Fibroblast of pulmonary artery (primary cell): ENCODE measurements at places on chromosomes 13 and 19.

- no peak for DNase-seq
Observed at GRCh38 chr19:29275266-29275665, 62.3 kb upstream of the UQCRFS1 start.

DNA sequence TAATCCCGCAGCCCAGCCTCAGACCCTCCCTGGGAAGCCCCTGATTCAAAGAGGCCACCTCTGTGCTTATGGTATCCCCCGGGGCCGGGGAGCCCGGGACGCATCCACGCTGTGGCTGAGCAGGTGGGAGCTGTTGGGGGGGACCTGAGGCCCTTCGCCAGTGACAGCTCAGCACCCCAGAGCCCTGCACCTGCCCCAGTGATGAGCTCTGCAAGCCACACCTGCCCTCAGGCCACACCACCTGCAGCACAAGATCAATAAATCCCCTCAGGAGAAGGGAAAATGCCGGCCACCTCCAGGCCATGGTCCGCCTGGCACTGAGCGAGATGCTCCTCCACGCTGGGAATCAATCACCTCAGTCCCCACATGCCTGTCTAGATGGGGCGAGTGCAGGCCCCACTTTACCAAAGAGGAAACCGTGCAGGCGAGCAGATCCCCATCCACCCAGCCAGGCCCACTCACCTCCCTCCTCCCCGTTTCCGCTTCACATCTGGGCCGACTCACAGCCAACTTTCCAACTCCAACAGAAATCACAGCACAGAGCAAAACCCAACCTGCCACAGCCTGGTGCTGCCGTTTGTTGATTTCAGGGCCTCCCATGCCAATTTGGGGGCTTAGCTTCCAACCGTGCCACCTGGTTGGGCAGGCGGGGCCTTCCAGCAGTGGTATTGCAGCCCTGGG, 12.8 kb downstream of the MOB3A start:
- DNase-seq: no peak

DNA sequence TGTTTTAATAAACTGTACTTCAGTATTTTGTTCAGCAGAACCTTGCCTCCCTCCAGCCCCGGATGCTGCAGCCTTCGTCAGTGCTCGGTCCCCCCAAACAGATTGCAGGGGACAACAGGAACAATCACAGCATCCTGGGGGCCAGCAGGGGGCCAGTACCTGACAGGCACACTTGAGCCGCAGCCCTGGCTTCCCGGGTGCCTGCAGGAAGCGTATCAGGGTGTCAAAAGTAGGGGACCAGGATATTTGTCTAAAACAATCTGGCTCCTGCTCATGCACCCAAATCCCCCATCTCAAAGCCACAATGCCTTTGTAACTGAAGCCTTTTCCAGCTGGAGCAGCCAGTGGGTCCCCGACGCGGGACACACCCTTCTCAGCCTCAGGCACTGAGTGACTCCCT, 167.5 kb upstream of the TSHZ3 start:
- DNase-seq: no peak

DNA sequence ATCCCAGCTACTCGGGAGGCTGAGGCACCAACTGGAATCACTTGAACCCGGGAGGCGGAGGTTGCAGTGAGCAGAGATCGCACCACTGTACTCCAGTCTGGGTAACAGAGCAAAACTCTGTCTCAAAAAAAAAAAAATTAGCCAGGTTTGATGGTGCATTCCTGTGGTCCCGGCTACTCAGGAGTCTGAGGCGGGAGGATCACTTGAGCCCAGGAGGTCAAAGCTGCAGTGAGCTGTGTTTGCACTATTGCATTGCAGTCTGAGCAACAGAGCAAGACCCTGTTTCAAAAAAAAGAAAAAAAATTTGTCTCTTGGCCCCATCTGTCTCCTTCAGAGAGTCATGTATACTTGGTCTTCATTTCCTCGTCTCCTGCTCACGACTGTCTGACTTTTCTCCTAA, 1.6 kb downstream of the CCDC97 start:
- no peak for DNase-seq

DNA sequence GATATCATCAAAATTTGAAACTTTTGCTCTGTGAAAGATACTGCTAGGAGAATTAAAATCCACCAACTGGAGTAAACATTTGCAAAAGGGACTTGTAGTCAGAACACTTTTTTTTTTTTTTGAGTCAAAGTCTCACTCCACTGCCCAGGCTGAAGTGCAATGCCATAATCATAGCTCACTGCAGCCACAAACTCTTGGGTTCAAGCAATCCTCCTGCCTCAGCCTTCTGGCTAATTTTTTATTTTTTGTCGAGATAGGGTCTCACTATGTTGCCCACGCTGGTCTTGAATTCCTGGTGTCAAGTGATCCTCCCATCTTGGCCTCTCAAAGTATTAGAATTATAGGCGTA, 9.7 kb downstream of the ELAVL1 start:
- no peak for DNase-seq

DNA sequence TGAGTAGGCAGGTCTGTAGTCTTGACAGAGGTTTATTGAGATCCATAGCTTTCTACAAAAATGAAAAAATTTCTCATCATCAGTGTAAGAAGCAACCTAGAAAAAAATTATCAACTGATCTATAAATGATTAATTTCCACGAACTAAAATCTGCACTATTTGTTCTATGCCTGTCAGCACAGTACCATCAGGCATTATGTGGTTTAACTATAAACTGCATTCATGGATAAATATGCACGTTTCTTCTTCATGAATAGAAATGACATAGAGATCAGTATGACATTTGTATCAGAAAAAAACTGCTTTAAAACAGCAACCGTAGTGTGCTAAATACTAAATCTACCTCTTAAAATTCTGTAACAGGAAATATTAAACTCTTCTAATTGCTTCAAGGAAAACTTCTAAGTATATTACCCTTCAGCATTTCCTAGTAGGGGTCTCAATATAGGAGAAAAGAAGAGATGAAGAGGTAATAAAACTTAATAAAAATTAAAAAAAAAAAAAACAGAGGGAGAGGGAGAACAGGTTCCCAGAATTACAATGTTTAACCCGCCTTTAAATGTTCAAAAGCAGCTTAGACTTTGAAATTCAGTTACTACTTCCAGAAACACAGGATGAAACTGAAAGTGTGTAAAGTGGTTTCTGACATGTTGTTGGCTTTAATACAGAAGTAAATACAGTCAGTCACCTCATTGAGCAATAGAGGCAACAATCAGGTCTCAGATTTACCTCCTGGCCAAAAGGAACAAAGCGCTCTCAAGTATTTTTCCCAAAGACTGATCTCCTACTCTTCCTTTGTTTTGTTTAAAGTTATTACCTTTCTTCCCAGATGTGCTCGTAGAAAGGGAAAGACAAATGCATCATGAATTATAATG, 144.4 kb downstream of the DIAPH3 start:
- DNase-seq: peak; percentile 58

DNA sequence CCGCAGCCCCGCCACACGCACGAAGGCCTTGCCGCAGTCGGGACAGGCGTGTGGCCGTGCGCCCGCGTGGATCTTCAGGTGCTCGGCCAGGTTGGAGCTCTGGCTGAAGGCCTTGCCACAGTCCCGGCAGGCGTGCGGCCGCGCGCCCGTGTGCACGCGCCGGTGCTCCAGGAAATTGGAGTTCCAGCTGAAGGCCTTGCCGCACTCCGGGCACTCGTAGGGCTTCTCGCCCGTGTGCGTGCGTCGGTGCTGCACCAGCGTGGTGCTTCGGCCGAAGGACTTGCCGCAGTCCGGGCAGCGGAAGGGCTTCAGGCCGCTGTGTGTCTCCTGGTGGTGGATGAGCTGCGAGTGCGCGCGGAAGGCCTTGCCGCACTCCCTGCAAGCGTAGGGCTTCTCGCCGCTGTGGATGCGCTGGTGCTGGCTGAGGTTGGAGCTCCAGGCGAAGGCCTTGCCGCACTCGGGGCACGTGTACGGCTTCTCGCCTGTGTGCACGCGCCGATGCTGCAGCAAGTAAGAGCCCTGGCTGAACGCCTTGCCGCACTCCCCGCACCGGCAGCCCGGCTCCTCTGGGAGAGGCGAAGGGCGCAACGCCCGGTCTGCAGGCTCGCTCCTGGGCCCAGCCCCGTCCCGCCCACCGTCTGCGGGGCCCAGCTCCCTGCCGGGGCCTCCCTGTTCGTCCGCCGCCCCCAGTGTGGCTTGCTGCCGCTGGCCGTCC, 3.6 kb upstream of the A1BG start:
- peak; percentile 27 for DNase-seq

- DNase-seq: peak; percentile 86
Observed at GRCh38 chr19:38831142-38831605, 420 bp downstream of the ECH1 start.

DNA sequence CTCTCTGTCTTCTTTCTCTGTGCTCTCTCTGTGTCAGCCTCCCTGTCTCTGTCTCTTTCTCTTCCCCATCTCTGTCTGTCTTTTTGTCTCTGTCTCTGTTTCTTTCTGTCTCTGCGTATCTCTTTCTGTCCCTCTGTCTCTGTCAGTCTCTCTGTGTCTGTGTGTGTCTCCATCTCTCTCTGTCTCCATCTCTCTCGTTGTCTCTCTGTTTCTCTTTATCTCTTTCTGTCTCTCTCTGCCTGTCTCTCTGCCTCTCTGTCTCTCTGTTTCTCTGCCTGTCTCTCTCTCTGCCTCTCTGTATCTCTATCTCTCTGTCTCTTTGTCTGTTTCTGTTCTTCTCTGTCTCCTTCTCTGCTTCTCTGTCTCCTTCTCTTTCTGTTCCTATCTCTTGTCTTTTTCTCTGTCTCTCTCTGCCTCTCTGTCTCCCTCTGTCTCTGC, 15.7 kb upstream of the TCF3 start:
- no peak for DNase-seq

- peak; percentile 25 for DNase-seq
Observed at GRCh38 chr13:112893570-112894422, 75.2 kb upstream of the MCF2L start.

GRCh38 chr13:44243198-44243857, 130.3 kb upstream of the SERP2 start:
- peak; percentile 86 for DNase-seq

GRCh38 chr13:39895254-39895653, 239.8 kb downstream of the COG6 start:
- peak; percentile 67 for DNase-seq

GRCh38 chr13:61136093-61136492, 279.6 kb downstream of the PCDH20 start:
- no peak for DNase-seq

DNA sequence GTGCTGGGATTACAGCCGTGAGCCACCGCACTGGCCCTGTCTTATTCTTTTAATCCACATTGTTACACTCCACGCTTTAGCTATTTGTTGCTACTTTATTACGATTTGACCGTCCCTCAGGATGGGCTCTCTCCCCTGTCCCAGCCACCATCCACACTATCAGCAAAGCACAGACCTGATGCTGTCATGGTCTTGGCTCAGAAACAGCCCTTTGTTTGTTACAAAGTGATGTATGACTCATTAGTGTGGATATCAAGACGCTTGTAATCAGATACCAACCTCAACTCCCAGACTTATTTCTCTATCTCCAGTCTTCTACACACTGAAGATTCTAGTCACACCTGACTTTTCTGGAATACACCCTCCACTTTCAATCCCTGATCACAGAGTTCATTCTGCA, 84.6 kb upstream of the FREM2 start:
- DNase-seq: peak; percentile 16

- peak; percentile 91 for DNase-seq
Observed at GRCh38 chr19:10095948-10096614, 6.4 kb downstream of the ANGPTL6 start.

DNA sequence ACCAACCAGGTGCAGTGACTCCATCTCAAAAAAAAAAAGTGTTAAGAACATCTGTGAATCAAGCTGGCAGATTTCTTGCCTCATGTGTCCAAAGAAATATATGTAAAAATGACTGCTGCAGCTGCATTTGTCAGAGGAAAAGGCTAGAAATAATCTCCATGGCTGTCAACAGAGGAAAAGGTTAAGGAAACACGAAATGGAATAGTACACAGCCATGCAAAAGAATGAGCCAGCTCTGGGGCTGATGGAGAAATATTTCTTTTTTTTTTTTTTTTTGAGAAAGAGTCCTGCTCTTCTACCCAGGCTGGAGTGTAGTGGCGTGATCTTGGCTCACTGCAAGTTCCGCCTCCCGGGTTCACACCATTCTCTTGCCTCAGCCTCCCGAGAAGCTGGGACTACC, 6.6 kb downstream of the RAB3D start:
- no peak for DNase-seq

DNA sequence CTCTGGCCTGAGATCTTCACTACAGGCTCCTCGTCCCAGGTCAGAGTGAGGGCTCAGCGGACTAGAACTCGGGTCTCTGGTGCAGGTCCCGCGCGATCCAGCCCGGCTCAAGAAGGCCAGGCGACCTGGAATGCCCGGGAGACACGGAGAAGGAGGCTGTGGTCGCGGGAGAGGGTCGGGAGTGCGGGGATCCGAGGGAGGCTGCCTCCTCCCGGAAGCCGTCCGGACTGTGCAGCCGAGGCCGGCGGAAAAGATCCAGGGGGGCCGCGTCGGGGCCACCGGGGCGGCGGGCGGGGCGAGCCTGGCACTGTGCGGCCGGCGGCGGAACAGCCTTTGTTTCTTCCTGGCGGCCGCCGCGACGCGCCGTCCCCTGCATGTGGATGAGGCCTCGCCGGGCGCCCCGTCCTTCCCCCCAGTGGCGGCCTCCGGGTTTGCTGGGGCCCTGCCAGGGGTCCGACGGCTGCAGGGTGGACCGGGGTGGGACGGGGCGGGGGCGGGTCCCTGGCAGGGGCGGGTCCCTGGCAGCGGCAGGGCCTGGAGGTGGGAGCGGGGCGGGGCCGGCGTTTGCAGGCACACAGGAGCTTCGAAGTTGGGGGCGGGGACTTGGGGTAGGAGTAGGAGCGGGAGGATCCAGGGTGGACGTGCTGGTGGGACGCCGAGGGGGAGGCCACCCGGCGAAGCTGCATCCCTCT, 1.0 kb upstream of the SLC7A10 start:
- no peak for DNase-seq

- no peak for DNase-seq
Observed at GRCh38 chr13:113126265-113127150, 3.9 kb downstream of the F10 start.

- peak; percentile 31 for DNase-seq
Observed at GRCh38 chr19:571566-571974, 826 bp upstream of the BSG start.

GRCh38 chr13:78659450-78659730, 435 bp upstream of the OBI1 start:
- no peak for DNase-seq
